ENCODE measurements at places on chromosomes 11 and 22. TPM values are rescaled to one million over a fixed set of nuclear protein-coding genes. Genes with fewer than 3 reads are reported as not detected.

VPREB1 gene
- not detected for total RNA-seq

ZNF214 gene
- total RNA-seq = 1.9 TPM

P2RX6 gene
- 0.62 TPM for total RNA-seq

MRGPRX4 gene
- total RNA-seq = not detected

LRRC56 gene
- total RNA-seq = 0.40 TPM

H19 gene
- total RNA-seq = 8.8 TPM

GP1BB gene
- total RNA-seq = 0.73 TPM

PLEKHB1 gene
- 0.54 TPM for total RNA-seq

SLC3A2 gene
- total RNA-seq = 964 TPM

KIAA0930 gene
- 77.3 TPM for total RNA-seq

ANO5 gene
- total RNA-seq = 2.3 TPM

MISFA gene
- total RNA-seq = 1.9 TPM

FAM111B gene
- 7.6 TPM for total RNA-seq

KRTAP5-9 gene
- total RNA-seq = not detected

OR2AG1 gene
- not detected for total RNA-seq

GTPBP1 gene
- 9.1 TPM for total RNA-seq

RIMBP3B gene
- 0.31 TPM for total RNA-seq
